ENCODE measurements at places on chromosomes 11 and 22. TPM values are rescaled to one million over a fixed set of nuclear protein-coding genes. Genes with fewer than 3 reads are reported as not detected.

DNA sequence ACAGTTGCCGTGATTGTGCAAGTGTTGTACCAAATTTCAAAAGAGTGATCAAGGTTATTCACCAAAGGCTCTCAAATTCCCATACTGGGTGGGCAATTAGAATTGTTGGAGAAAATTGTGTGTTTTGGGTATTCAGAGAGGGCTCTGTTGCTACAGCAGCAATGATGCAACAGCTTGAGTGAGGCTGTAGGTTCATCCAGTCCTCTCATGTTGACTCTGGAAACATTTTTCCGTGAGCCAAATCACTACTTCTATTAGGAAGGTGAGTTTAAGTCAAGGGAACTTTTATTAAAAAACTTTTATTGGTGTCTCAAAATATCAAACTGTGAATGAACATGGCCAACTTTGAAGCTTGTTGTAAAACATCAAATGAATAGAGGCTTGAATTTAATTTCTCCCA, 116.5 kb downstream of the CD44 start:
- H3K27ac ChIP-seq, result no peak overlapping the region
- no peaks in the 10 kb centered on the region for H3K27me3 ChIP-seq
- DNase-seq, result no peak
- no peaks in the 10 kb centered on the region for H3K36me3 ChIP-seq

- no peak overlapping the region for H3K27ac ChIP-seq
- H3K36me3 ChIP-seq, result peaks cover 41% of the 10 kb centered on the region
- H3K4me1 ChIP-seq, result peaks cover 10% of the 10 kb centered on the region
- H3K4me3 ChIP-seq, result no peak overlapping the region
Observed at GRCh38 chr11:118522571-118523072, 4.7 kb upstream of the TTC36 start.

DNA sequence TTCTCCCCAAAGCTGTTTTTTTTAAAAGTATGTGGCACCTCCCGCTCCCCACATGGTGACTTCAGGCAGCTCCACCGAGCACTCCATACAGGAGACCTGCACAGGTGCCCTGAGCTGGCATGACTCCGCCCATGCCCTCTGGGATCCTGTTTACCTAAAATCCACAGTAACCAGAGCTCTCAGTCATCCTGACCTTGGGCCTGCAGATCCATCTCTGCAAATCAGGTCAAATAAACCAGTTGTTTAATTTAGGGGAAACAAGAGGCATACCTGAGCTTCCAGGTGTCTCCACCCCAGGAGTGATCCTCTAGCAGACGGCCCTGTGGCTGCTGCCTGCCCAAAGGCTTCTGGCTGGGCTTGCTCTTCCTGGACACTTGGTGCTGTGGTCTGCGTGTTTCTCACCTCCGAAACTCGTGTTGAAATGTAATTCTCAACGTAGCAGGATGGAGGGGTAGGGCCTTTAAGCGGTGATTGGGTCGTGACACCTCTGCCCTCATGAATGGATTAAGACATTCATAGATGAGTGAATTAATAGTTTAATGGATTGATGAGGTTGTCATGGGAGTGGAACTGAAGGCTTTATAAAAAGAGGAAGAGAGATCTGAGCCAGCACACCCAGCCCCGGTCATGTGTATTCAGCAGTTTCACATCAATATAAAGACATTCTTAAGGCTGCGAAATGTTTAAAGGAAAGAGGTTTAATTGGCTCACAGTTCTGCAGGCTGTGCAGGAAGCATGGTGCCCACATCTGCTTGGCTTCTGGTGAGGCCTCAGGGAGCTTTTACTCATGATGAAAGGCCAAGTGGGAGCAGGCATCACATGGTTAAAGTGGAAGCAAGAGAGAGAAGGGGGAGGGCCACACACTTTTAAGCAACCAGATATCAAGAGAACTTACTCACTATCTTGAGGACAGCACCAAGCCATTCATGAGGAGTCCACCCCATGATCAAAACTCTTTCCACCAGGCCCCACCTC, 34.1 kb downstream of the LINC01488 start:
- DNase-seq, result no peak
- H3K4me3 ChIP-seq, result no peak overlapping the region
- no peak overlapping the region for H3K27ac ChIP-seq
- peaks cover 3% of the 10 kb centered on the region for H3K4me1 ChIP-seq

- no peak overlapping the region for H3K27ac ChIP-seq
- no peak overlapping the region for H3K4me3 ChIP-seq
- no peaks in the 10 kb centered on the region for H3K27me3 ChIP-seq
- H3K4me1 ChIP-seq, result no peaks in the 10 kb centered on the region
- DNase-seq, result no peak
- no peaks in the 10 kb centered on the region for H3K36me3 ChIP-seq
Observed at GRCh38 chr11:27968461-27968860, 139.5 kb downstream of the KIF18A start.

- DNase-seq, result no peak
- H3K27me3 ChIP-seq, result no peaks in the 10 kb centered on the region
- no peak overlapping the region for H3K4me3 ChIP-seq
- H3K36me3 ChIP-seq, result no peaks in the 10 kb centered on the region
Observed at GRCh38 chr22:17974087-17974486, 50.3 kb downstream of the MICAL3 start.

DNA sequence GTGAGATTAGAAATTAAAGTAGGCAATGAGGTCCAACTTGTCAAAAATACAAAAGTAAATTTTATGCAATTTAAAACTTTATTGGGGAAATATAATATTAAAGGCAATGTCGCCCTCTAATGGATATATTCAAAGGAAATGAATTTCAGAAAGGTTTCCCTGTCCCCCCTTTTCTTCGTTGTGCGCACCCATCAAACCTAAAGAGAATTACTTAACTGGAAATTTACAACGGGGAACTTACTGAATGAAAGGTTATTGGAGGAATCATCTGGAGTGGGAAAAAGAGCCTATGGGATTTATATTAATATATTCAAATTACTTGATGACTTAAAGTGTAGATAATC, 1.7 kb upstream of the ABTB2 start:
- no peak for DNase-seq
- H3K4me3 ChIP-seq, result peak overlapping the region; percentile 78
- peak overlapping the region; percentile 67 for H3K27ac ChIP-seq
- H3K36me3 ChIP-seq, result no peaks in the 10 kb centered on the region

- no peak overlapping the region for H3K4me3 ChIP-seq
- no peak for DNase-seq
- H3K27ac ChIP-seq, result no peak overlapping the region
- H3K27me3 ChIP-seq, result no peaks in the 10 kb centered on the region
- peaks cover 7% of the 10 kb centered on the region for H3K4me1 ChIP-seq
Observed at GRCh38 chr11:44559207-44559939, 6.1 kb upstream of the CD82 start.

GRCh38 chr11:119029340-119030028, 1.2 kb downstream of the SLC37A4 start:
- H3K36me3 ChIP-seq, result 0 out of 2 replicates have a peak, but pooled peaks cover 10% of the 10 kb centered on the region
- peak overlapping the region; percentile 80 for H3K4me3 ChIP-seq
- no peaks in the 10 kb centered on the region for H3K27me3 ChIP-seq
- H3K4me1 ChIP-seq, result peaks cover 14% of the 10 kb centered on the region
- H3K27ac ChIP-seq, result no peak overlapping the region

- no peaks in the 10 kb centered on the region for H3K36me3 ChIP-seq
- no peaks in the 10 kb centered on the region for H3K27me3 ChIP-seq
- peaks cover 15% of the 10 kb centered on the region for H3K4me1 ChIP-seq
- no peak within 1 kb of the TSS for H3K27ac ChIP-seq
Observed at GRCh38 chr22:21014726-21015465, at the start of gene P2RX6. P2RX6 (plus strand) TSS chr22:21015165; CDS start chr22:21015175, 10 bp downstream.

GRCh38 chr11:114586797-114587196, 8.8 kb downstream of the NXPE4 start:
- no peak overlapping the region for H3K27ac ChIP-seq
- H3K4me1 ChIP-seq, result no peaks in the 10 kb centered on the region
- no peaks in the 10 kb centered on the region for H3K36me3 ChIP-seq
- H3K27me3 ChIP-seq, result no peaks in the 10 kb centered on the region
- DNase-seq, result no peak

DNA sequence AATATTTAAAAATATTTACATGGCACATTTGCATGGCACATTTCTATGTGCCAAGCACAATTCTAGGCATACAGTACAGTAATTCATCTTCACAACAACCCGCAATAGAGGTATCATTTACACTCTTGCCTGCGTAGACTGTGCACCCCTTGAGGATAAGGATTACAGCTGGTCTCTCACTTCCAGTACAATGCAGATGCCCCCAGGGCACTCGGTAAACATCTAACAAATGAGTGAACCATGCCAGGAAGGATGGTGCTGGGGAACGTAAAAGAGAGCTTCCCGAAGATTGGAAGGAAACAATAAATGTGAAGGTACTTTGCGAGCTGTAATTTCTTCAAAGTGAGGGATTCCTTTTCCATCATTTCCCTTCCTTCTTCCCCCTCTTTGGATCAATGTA, 1.3 kb downstream of the PRPF19 start:
- DNase-seq, result no peak
- H3K36me3 ChIP-seq, result peaks cover 18% of the 10 kb centered on the region
- peaks cover 23% of the 10 kb centered on the region for H3K4me1 ChIP-seq
- peak overlapping the region; percentile 81 for H3K27ac ChIP-seq
- H3K27me3 ChIP-seq, result peaks cover 18% of the 10 kb centered on the region

- DNase-seq, result no peak
- H3K4me3 ChIP-seq, result peak overlapping the region; percentile 5
- H3K27me3 ChIP-seq, result no peaks in the 10 kb centered on the region
- H3K4me1 ChIP-seq, result peaks cover 78% of the 10 kb centered on the region
Observed at GRCh38 chr11:72740562-72741428, 11.4 kb downstream of the ARAP1 start.

GRCh38 chr11:103904324-103904667, 132.1 kb upstream of the DDI1 start:
- no peak for DNase-seq
- H3K36me3 ChIP-seq, result no peaks in the 10 kb centered on the region
- no peaks in the 10 kb centered on the region for H3K4me1 ChIP-seq
- H3K27me3 ChIP-seq, result no peaks in the 10 kb centered on the region

- no peaks in the 10 kb centered on the region for H3K4me1 ChIP-seq
- no peaks in the 10 kb centered on the region for H3K27me3 ChIP-seq
- no peak overlapping the region for H3K27ac ChIP-seq
- H3K36me3 ChIP-seq, result no peaks in the 10 kb centered on the region
- no peak overlapping the region for H3K4me3 ChIP-seq
- DNase-seq, result no peak
Observed at GRCh38 chr11:112106070-112106469, 19.4 kb downstream of the SDHD start.

DNA sequence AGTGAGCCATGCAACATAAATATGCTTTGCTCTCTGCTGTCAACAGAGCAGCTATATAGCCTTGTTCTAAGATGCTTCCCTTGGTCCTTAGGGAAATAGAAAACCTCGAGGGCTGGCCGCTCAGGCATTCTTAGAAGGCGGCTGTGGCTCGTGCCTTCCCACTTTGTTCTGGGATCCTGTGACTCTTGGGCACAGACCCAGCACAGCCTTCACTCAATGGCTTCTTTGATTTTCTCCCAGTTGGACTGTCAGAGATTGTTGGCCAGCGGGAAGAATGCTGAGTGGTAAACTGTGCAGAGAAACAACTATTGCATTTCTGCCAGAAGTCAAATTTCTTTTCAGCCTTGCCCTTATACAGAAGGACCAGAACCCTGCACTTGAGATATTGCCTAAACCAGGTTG, 9.5 kb upstream of the MICAL2 start:
- H3K4me1 ChIP-seq, result peaks cover 8% of the 10 kb centered on the region
- DNase-seq, result no peak
- H3K36me3 ChIP-seq, result no peaks in the 10 kb centered on the region
- H3K27ac ChIP-seq, result no peak overlapping the region
- no peak overlapping the region for H3K4me3 ChIP-seq

- DNase-seq, result no peak
- no peak overlapping the region for H3K4me3 ChIP-seq
- no peaks in the 10 kb centered on the region for H3K36me3 ChIP-seq
Observed at GRCh38 chr11:24667353-24667968, 170.6 kb downstream of the LUZP2 start.

GRCh38 chr11:120040151-120040840, 97.6 kb downstream of the TRIM29 start:
- no peak for DNase-seq
- no peak overlapping the region for H3K4me3 ChIP-seq
- H3K27ac ChIP-seq, result no peak overlapping the region
- no peaks in the 10 kb centered on the region for H3K36me3 ChIP-seq

- H3K27ac ChIP-seq, result no peak overlapping the region
- H3K4me3 ChIP-seq, result no peak overlapping the region
- no peak for DNase-seq
- H3K27me3 ChIP-seq, result no peaks in the 10 kb centered on the region
- no peaks in the 10 kb centered on the region for H3K36me3 ChIP-seq
Observed at GRCh38 chr11:24163146-24163545, 333.7 kb upstream of the LUZP2 start.

DNA sequence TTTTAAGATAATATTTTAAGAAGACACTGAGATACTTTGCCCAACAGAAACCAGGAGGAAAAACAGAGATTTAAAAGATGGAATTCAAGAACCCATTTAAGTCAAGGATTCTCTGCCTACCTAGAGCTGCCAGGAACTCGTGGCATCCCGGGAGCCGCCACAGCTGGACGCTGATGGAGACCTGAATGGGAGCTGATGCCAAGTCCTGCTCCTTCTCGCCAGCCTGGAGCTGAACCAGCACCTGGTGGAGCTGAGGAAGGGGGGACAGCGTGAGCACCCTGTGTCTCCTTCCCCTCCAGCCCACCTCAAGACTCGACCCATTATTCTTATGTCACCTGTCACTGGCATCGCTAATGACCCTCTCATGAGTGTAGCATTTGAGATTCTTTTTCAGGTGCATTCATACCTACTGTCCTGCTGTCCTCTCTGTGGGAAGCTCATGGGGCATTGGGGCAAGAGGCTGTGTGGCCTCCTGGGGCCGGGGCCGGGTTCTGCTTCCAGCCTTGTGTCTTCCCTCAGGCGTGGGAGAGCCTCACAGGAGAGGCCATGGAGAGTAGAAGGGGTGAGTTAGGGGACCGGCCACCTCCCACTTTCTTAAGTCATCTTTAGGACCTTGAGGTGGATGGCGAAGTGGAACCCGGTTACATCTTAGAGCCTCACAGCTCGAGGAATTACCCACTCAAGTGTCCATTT, 70.8 kb upstream of the PITPNB start:
- H3K27ac ChIP-seq, result no peak overlapping the region
- no peaks in the 10 kb centered on the region for H3K4me1 ChIP-seq
- no peaks in the 10 kb centered on the region for H3K27me3 ChIP-seq
- no peak for DNase-seq
- H3K36me3 ChIP-seq, result no peaks in the 10 kb centered on the region
- no peak overlapping the region for H3K4me3 ChIP-seq

DNA sequence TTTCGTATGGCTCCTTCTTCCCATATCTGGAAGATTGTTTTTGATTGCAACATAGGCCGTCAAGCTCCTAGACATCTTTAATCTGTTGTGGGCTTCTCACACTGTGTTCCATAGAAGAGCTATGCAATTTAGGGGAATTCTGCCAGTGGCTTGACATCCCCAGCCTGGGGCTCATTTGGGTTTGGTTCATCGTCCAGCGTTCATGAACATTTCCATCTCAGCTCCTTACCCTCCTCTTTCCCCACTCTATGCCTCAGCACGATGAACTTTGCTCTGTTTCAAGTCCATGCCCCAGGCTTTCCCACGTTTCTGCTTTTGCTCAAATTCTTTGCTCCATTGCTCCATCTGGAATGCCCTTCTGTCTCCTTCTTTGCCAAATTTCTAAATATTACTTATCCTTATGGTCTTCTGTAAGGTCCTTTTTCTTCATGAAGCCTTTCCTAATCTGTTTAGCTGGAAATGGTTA, 26.1 kb upstream of the CLMP start:
- no peak overlapping the region for H3K4me3 ChIP-seq
- H3K27me3 ChIP-seq, result no peaks in the 10 kb centered on the region
- H3K4me1 ChIP-seq, result peaks cover 23% of the 10 kb centered on the region
- DNase-seq, result no peak
- H3K27ac ChIP-seq, result no peak overlapping the region

DDIAS gene
- 6.1 TPM for total RNA-seq

PNPLA3 gene
- 26.8 TPM for total RNA-seq

CD3E gene
- total RNA-seq, result not detected

ZFTA gene
- total RNA-seq, result 16.6 TPM

All from PC-9 (cell line).